ENCODE measurements at places on chromosomes 6 and 20. TPM values are rescaled to one million over a fixed set of nuclear protein-coding genes. Genes with fewer than 3 reads are reported as not detected.

DNA sequence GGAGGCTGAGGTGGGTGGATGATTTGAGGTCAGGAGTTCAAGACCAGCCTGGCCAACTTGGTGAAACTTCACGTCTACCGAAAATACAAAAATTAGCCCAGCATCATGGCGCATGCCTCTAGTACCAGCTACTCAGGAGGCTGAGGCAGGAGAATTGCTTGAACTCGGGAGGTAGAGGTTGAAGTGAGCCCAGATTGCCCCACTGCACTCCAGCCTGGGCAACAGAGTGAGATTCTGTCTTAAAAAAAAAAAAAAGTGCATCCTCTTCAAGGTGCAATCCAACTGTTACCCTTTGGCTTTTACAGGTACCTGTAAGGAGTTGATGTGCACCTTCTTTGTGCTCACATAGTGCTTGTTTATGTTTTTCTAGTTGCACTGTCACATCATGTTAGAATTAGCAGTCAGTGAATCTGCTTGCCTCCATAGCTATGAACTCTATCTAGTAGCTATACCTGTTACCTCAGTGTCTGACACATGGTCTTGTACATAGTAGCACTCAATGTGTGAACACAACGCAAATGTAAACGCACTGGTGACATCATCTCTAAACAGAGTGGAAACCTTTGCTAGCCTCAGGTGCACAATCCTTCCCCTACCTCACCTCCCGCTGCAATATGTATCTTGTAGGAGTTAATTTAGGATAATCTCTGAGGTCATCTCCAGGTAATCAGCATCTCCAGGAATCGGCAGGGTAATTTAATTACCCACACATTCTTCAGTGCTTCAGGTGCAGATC lies 9.7 kb downstream of the MSH5 start:
- no peak for DNase-seq

GRCh38 chr20:42041000-42041565 lies 422.9 kb upstream of the CHD6 start:
- DNase-seq, result no peak

- no peak for DNase-seq
Observed at GRCh38 chr6:169799474-169799926, 48.1 kb downstream of the ERMARD start.

DNA sequence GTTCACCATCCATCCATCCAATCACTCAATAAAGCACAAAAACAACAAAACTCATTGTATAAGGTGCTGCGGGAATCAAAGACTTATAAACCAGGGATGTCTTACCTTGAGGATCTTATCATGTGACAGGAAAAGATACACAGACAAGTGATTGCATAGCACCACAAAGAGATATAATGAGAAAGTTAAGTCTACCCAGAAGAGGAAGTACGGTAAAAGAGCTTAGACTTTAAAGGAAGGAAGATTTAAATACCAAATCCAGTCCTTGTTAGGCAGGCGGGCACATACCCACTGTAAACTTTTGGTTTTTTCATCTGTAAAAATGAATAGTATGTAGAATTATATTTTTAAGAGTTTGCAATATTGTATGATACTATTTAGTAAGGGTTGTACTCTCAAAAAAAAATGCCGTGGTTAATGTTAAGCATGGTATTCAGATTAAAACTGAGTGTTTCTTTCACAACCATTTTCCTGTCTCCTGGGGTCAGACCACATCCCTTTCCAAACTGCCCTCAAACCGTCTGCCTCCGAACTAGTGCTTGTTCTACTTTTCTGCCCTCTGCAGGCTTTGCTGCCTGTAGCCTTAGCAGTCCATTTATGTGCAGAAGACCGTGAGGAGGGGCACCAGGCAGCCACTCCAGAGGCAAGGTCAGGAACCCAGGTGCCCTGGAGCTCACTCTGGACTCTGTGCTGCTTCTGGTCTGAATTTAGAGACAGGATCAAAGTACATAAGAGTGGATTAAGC lies 179.5 kb upstream of the SYNDIG1 start:
- no peak for DNase-seq

DNA sequence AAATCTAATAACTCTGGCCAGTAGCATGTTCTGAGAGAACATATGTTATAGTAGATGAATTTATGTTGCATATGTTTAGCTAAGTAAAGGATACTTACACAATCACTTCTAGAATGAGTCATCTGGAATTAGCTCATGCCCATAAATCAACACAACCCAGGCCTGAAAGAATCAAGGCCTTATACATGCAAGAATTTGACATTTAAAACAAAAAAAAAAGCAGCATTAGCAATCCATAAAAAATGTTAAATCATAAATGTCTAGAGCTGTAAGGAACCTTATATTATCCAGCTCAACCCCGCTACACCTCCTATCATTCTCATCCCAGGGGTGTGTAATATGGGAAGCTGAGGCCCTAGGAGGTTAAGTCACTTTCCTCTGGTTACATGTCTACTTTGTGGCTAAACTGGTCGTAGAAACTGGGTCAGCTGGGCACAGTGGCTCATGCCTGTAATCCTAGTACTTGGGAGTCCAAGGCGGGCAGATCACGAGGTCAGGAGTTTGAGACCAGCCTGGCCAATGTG lies 105.2 kb upstream of the CARMIL1 start:
- peak; percentile 33 for DNase-seq

DNA sequence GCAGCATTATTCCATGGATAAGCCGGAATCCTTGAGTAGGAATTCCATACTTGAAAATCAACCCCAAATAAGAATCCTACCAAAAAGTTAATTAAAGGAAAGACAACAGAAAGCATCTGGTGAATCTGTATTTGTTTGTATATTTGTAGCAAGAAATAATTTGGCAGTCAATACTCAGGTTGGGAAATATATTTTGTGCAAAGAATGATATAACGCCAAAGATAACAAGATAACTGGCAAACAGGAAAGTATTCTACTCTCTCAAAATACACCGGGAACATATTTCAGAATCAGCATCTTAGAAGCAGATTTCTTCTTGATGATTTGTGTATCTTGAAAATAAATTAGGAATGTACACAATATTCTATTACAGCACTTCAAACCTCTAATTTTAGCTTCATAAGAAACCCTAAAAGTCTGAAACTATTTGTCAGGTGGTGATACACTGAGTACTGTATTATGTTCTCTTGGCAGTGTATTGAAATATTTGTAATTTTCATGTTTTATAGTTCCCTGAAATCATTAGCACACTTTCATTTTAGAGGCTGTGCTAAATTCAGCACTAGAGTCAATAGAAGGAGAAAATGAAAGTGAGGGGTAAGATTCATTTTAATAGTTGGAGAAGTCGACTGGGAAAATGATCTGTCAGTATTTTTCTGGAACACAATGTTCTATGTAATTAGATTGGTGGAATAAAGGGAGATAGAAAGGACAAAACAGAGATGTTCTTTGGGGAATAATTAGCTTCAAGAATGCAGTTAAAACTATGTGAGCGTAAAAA lies 879.7 kb upstream of the GJE1 start:
- DNase-seq, result no peak

- DNase-seq, result no peak
Observed at GRCh38 chr6:122694602-122695001, 84.4 kb downstream of the PKIB start.

- DNase-seq, result no peak
Observed at GRCh38 chr20:57759724-57760123, 49.9 kb upstream of the PMEPA1 start.

- DNase-seq, result peak; percentile 58
Observed at GRCh38 chr20:62642666-62643520, 590 bp downstream of the SLCO4A1 start.

- DNase-seq, result no peak
Observed at GRCh38 chr6:45514454-45515230, 136.9 kb upstream of the SUPT3H start.

GRCh38 chr6:137792160-137793033 lies 74.7 kb upstream of the TNFAIP3 start:
- no peak for DNase-seq

DNA sequence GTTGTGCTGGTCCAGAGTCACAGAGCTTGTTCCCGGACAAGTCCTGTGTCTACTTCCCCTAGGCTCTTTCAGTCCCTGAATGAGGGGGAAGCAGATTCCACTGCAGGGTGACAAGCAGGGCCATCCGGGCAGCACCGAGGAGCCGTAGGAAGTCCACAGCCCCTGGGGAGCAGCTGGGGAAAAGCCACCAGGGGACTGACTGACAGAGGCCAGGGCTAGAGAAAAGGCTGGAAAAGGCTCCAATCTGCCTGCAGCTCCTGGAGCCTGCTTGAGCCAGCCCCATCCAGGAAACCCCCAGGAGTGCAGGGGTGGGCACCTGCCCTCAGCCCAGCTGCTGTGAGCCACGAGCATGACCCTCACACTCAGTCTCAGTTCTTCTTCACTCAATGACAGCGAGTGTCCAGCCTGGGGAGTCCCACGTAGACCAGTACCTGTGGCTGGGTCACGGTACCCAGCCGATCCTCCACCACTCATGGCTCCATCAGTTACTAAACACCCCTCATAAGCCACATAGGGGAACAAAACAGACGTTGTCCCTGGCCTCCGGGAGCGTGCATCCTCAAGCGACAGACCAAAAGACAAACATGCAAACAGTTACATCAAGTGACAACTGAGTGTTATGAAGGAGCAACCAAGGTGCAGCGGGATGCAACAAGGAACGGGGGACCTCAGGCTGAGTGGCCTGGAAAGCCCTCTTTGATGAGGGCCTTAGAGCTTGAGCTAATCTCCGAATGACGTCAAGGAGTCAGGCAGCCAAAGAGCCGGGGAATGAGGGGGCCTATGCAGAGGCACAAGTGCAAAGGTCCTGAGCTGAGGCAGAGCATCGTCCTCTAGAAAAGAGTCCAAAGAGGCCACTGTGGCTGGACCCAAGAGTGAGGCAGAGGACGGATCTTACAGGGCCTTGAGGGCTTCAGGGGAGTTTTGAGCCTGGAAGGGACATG lies 24.8 kb upstream of the VSTM2L start:
- DNase-seq, result no peak

DNA sequence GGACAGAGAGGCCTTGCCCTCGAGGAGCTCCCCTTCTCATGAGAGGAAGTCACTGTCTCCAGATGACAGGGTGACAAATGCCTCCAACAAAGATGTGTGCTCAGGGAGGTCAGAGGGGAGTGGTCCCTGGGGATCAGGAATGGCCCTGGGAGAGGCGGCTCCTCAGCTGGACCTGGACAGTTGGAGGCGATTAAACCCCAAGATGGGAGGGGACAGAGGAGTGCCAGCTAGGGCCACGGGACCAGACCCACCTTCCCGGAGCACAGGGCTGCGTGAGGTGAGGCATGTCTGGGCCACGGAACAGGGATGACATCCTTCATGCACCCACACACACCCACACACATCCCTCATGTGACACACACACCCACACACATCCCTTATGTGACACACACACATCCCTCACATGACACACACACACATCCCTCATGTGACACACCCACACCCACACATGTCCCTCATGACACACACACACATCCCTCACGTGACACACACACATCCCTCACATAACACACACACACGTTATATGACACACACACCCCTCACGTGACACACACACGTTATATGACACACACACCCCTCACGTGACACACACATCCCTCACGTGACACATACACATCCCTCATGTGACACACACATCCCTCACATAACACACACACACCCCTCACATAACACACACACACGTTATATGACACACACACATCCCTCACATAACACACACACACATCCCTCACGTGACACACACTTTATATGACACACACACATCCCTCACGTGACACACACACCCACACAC lies 57.4 kb upstream of the SLCO4A1 start:
- no peak for DNase-seq

AKAP12 gene
- 5.7 TPM for total RNA-seq

QRSL1 gene
- 14.0 TPM for total RNA-seq

IMPG1 gene
- total RNA-seq, result not detected

OR12D3 gene
- not detected for total RNA-seq
